ENCODE measurements at places on chromosomes 1 and 21.

DNA sequence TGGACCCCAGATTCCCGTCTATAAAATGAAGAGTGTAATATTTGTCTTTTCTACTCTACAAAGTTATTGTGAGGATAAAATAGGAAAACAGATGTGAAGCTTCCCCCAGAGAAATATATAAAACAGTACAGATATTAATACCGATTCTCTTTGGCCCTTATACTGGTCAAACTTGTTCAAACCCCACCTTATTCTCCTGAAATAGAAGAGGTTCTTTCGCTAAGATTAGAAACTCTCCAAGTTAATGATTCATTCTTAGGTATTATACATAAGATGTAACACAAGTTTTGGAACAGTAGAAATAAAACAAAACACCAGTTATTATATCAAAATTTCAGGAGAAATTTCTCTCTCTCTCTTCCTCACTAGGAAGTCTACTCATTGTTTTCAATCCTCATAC, 852.4 kb upstream of the ADAMTS5 start:
- no peak for DNase-seq

GRCh38 chr1:36420409-36420808, 22.7 kb upstream of the LSM10 start:
- no peak for DNase-seq

DNA sequence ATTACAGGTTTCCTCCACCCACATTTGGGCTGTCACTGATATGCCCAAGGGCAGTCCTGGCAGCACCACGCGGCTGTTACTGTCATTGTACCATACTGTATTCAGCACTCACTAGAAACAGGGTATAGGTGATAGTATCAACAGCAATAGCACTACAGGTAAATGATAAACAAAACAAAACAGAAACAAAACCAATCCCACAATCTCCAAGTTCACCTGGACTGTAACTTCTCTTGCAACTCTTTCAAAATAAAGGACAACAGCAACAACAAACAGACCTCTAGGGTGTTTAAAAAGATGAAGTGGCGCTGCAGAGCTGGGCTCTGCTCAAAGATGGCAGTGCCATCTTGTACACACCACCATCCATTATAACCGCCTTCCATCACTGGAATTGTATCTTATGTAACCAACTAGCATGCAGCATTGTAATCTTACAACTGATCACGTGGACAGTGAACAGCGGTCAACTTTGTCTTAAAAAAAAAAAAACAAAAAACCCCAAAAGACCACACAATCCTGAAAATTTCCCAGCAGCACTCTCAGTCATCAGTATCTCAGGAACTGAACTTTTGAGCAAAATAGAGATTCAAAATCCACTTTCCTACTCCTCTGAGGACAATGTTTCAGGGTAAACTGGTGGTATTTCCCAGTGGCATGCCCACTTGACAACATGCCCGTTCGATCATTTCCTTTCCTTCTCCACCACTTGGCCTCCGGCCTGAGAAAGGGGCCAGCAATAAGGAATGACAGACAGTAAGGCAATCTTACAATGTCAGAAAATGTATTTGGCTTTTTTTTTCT, 3.8 kb downstream of the IRF2BP2 start:
- no peak for DNase-seq

DNA sequence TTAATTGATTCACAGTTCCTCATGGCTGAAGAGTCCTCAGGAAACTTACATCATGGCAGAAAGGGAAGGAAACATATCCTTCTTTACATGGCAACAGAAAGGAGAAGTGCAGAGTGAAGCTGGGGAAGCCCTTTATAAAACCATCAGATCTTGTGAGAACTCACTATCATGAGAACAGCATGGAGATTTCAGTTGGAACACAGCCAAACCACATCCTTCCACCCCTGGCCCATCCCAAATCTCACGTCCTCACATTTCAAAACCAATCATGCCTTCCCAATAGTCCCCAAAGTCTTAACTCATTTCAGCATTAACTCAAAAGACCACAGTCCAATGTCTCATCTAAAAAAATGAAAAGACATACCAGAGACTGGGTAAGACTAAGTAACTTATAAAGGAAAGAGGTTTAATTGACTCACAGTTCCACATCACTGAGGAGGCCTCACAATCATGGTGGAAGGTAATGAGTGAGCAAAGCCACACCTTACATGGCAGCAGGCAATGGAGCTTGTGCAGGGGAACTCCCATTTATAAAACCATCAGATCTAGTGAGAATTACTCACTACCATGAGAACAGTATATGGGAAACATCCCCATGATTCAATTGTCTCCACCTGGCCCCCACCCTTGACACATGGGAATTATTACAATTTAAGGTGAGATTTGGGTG, 105.2 kb downstream of the MRPL39 start:
- DNase-seq: no peak

- no peak for DNase-seq
Observed at GRCh38 chr1:90724926-90725656, 8.0 kb upstream of the BARHL2 start.

GRCh38 chr21:44551340-44551961, at the start of gene KRTAP10-2:
TSS of gene KRTAP10-2 (minus strand) at chr21:44551505. CDS start at chr21:44551458, 47 bp downstream.
- DNase-seq: no peak

GRCh38 chr21:14771593-14771992, 225.5 kb upstream of the SAMSN1 start:
- no peak for DNase-seq

DNA sequence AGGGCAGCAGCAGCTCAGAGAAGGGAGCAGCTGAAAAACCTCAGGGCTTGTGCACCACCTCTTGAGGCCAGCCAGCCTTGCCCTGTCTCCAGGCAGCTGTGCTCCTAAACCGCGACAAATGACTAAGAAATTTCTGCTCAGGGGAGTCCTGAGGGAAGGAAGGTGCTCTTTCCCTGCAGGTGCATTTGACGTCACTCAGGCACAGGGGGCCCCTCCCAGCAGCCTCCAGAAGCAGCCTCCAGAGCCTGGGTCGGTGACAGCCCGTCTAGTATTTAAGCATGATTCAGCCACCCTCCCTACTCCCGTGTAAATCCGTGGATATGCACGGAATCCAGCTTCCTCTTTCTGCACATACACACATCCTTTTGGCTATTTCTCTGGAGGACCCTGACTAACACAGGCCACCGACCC, 560.5 kb downstream of the KIF26B start:
- no peak for DNase-seq

GRCh38 chr1:245503548-245503947, 348.8 kb downstream of the KIF26B start:
- no peak for DNase-seq

DNA sequence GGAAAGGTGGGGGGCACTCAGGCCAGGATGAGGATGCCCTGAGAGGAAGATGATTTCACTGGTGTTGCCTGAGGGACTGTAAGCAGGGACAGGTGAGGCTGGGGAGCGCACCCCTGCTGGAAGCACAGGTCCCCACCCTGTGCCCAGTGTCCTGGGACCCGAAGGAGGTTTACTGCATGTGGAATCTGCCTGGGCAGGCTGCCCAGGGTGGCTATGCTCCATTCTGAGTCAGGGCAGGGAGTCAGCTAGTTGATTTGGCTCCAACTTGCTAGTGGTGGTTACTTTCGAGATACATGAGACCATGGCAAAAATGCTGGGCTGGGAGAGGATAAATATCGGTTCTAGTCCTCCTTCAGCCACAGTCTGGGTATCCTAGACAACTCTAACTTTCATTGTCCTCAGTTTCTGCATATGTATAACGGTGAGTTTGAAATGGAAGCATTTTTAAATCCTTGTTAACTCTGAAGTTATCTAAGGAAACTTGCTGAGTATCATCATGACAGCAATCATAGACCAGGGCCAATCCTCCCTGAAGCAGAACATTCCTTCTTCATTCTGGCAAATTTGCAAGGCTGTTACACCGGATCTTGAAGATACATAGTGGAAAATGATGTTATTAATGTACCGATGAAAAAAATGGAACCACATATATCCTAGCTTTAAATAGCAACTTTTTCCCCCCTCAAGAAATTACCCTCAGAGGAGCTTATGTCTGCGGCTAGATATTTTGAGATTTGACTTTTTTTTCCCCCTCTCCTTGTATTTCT, 7.7 kb downstream of the TLR5 start:
- no peak for DNase-seq

DNA sequence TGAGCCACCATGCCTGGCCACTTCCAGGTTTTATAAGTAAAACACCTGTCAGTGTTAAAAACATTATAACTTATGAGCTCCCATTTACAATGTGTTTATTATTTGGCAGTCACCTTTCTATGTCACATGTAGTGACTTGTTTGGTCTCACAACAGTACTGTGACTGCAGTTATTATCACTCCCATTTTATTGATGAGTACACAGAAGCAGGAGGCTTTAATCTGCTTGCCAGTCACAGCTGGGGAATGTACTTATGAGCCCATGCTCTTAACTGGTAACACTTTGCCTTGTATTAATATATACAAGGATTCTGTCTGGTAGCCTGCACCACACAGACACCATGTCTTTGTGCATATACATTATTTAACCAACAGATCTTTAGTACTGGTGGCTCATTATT, 31.1 kb upstream of the BACH1 start:
- DNase-seq: no peak

GRCh38 chr1:22694172-22694571, 16.5 kb upstream of the EPHB2 start:
- no peak for DNase-seq

DNA sequence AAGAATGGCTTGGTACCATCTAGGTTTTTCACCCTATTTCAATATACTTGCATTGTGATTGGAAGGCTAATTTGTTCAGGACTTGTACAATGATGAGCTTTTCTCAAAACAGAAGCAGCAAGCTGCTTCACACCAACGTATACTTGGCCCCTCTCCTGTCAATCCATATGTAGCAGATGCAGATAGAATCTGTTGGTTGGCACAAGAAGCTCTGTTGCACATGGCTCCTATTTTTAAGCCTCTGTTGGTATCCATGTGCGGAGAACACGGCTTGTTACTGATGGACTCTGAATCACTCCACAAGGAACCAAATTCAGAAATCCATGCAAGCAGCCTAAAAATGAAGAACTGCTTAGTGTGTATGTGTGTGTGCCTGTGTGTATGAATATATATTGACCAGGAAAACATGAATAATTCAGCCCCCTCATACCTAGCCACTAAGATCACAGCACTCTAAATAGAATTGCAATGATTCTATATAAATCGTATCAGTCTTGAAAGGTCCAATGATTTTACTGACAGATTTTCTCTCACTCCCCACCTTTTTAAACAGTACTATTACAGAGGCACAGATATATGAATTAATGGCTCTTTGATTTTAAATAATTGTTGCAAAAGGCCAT, 258.4 kb upstream of the DPYD start:
- DNase-seq: no peak

- no peak for DNase-seq
Observed at GRCh38 chr1:224392411-224393249, 36.0 kb downstream of the CNIH4 start.

Measured in activated CD8-positive, alpha-beta memory T cell treated with anti-CD3 and anti-CD28 coated beads for 1 hour (primary cell).